ENCODE measurements at places on chromosomes 5 and 9.
A peak's percentile ranks its signal among the peaks of the same experiment; 100 is the strongest.

- peak; percentile 52 for DNase-seq
These were observed 65.3 kb downstream of the ARHGEF37 start for GRCh38 chr5:149646564-149646963.

GRCh38 chr5:180155365-180155926 is 53.6 kb downstream of the RASGEF1C start:
- DNase-seq = no peak

- no peak for DNase-seq
These were observed 17.6 kb downstream of the ECM2 start for GRCh38 chr9:92518199-92518598.

DNA sequence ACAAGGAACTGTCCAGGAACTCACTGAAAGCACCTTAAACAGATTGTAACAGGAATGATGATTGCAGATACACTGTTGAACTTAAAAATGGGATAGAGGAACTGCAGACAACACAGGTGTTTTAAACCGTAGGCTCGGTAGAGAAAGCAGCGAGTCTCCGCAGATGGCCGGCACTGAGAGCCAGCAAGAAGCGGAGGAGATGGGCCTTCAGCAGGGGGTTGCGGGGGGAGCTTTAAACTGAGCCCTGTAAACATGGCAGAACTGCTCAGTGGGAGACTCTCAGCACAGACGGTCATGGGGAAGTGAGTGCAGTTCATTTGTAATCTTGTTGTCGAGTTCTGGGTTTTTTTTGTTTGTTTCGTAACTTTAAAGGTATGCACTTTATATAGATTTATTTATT is 155.1 kb upstream of the OTULINL start:
- no peak for DNase-seq

GRCh38 chr9:75001719-75002421 is 26.2 kb downstream of the CARNMT1 start:
- DNase-seq = peak; percentile 8

DNA sequence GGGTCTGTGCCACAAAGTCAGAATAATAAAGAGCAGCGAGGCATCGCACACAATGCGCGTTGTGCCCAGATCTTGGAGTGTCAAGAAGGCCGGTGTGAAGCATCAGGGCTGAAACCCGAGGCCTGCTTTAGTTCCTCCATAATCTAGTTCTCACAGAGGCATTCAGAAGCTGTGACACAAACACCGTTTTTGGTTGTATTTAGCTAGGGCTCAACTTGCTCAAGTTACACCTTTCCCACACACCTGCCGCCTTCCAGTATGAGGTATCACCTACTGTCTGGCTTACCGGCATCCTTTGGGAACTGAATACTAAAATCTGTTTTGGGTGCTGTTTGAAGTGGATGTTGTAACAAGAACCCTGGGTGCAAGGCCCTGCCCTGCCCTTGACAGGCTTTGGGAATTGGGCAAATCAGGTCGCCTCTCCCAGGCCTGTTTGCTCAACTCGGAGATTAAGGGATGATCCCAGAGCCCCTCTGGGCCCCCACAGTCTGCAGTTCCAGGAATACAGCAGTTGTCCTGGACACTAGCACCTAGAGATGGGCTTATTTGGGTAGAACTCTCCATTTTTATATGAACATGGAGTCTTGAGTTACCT is 27.0 kb downstream of the SLC25A25 start:
- DNase-seq = no peak

DNA sequence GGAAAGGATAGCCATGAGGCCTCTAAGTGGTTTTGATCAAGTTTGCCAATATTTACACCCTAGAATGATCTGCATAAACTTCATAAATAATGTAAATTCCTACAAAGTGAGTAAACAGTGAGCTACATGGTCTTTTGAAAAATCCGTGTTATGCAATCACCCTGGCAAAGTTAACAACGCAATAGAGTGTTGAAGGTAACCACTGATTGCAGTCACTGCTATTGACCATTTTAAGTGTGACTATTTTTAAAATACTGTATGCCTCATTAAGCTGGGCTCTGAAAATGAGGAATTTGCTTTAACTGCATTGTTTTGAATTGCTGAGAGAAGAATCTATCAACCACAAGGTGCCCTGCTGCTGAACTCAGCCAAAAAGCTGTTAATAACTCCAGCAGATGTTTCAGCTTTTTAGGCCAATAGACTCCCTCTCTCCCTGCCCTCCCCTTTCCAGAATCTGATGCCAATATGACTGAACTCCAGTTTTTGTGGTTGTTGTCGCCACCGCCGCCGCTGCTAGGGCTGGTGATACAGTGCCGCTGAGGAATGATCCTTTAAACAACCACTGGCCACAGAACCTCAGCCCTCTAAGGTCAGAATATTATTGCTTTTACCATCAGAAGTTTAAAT is 35.3 kb upstream of the SMARCA2 start:
- DNase-seq = no peak

DNA sequence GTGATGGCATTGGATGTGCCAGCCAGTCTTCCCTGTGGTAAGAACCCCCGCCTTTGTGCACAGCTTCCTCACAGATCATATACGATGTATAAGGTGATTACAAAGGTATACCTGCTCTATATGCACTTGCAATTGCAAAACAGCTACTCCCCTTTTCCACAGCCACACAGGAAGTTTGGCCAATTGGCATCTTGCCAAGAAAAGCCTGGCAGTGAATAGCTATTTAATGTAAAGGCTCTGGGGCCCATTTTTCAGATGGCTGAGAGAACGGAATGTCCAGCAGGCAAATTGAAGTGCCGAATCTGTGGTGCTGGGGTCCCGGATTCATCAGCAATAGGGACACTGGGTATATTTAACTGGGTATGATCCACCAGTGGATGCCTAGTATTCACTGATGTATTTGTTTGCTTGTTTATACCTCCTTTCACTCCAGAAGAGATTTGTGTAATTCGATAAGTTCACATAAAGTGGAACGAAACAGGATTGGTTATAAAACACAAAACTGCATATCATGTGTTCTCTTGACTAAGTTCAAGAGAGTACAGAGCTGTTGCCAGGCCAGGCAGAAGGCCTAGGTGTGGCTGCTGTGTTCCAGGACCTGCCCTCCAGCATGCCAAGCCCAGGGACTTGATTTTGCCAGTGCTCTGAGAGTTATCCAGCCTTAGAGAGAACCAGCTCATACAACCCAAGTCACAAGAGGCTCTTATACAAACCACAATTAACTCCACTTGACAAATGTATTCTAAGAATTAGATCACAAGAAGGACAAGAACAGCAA is 27.7 kb upstream of the GABRP start:
- DNase-seq = no peak

DNA sequence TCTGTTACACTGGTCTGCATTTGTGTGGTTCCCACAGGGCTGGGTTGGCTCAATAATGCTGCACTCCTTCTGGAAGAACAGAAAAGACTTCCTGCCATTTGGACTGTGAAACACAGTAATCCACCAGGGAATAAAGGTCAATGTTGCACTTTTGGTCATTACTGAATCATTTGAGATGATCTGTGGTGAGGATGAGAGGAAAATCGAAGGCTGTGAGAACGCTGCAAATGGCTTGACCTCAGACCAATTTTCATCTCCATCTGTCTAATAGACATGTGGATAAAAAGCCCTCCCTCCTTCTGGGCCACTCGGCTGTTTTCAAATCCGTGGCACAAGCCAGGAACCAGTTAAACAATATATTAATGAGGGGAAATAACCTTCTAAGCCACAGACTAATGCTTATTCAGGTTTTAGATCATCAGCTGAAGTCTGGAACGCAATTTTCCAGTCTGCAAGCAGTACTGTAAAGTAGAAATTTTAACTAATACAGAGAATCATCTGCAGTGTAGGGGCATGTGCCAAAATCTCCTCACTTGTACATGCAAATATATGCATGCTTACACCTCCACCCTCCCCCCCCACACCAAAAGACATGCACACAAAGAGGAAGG is 20.2 kb downstream of the TLE1 start:
- no peak for DNase-seq

DNA sequence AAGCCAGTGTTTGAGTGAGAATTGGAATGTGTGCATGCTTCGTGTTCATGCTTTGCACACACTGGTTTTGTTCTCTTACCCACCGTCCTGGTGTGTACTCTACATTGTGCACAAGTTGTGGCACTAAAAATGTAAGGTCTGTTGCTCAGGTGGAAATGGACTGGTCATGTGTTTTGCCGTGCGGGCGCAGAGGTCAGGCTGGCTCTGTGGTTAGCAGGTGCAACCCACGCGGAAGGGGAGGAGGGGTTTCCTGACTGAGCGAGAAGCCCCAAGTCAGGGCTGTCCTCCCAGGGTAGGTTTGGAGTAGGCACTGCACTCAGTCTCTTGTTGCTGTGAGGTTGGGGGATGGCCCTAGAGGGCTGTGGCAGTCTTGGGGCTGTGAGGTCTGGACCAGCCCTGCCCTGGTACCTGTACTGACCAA is 86.6 kb downstream of the EHMT1 start:
- DNase-seq = peak; percentile 64

DNA sequence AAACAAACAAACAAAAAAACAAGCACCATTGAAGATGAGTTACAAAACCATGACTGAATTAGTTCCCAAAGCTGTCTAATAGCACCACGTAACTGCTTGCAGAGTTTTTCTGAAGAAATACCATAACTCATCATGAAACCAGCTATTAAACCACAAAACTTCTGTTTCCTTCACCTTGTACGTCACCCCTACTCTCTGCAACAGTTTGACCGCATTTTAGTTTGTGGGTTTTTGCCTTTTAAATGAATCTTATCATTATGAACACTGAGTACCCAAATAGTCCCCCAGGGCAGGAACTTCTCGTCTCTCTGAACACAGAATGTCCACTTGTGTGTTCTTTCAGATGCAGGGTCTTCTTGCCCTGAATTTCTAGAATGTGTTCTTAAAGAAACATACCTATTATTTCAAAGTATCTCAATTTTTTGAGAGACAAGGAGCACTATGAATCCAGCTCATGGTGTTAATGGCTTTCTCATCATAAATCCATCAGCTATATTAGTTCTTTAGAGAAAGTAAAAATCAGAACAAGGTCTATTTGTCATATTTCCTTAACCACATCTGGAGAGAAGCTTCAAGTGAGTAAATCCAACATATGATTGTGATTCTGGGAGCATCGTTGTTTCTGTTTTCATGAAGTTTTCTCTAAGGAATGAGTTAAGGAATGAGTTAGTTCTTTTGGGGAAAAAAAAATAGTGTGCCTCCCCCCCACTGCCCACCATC is 210.6 kb downstream of the AUH start:
- DNase-seq = peak; percentile 7

DNA sequence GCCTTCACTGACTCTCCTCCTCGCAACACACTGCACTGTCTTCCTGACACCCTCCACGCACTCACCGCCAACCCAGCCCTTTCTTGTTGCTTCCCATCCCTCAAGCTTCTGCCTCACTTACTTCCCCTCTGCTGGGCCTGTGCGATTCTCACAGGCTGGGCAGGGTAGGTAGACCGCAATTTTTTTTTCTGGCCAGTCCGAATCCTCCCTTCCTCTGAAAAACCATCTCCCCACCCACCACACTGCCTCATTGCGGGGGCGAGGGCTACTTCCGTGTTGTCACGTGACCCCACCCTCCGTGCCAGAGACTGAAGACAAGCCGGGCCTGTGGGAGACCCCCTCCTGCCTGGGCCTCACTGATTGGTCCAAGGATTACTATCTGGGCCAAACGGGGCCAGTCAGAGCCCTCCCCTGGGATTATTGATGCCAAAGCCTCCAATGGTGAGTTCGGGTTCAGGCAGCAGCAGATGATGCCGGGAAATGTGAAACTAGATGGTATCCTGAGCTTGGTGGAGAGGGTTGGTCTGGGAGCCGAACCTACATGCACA is 73.1 kb downstream of the STK10 start:
- peak; percentile 68 for DNase-seq

- DNase-seq = no peak
These were observed 378.8 kb upstream of the SEMA6A start for GRCh38 chr5:116953251-116953930.

Measured in CD4-positive, alpha-beta T cell treated with Interleukin-17A for 4 hours (primary cell).